ENCODE measurements at places on chromosomes 7 and 10. TPM values are rescaled to one million over a fixed set of nuclear protein-coding genes. Genes with fewer than 3 reads are reported as not detected.

DNA sequence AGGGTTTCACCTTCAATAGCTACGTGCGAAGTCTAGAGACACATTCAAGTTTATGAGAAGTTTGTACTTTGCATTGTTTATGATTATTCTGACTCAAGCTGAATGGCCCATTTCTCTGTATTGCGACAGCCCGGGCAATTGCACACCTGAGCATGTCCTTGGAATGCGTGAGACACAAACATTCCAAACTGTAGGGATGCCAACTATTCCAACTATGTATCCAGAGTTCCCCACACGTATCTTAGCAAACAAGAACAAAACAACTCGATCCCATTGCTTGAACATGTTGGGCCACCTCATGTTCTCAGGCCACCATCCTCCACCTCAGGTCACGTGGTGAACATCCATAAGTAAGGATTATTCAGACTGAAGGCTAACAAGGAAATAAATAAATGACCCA lies 51.4 kb upstream of the EGFR start:
- H3K4me3 ChIP-seq: no peak overlapping the region
- H3K27ac ChIP-seq: no peak overlapping the region
- H3K36me3 ChIP-seq: no peaks in the 10 kb centered on the region
- DNase-seq: no peak

Gene ZNF503
- 1.2 TPM for total RNA-seq

DNA sequence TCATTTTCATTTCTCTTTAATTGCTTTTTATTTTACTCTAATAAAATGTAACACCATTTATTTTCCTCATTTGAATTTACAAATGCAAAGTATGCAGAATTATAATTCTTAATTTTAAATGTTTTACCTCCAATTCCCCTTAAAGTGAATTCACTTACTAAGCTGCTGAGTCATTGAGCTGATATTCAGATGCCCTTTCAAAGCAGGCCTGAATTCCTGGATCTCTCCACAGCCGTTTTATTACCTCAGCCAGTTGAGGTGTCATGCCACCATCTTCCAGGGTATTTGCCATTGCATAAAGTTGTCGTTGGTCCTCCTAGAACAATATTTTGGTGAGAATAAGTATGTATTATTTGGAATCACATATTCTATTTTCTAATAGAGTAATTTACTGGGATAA lies 33.2 kb downstream of the GNAT3 start:
- H3K36me3 ChIP-seq: no peaks in the 10 kb centered on the region
- DNase-seq: no peak
- no peak overlapping the region for H3K4me3 ChIP-seq
- H3K4me1 ChIP-seq: no peaks in the 10 kb centered on the region
- no peak overlapping the region for H3K27ac ChIP-seq

Gene PCLO
- total RNA-seq: not detected

GRCh38 chr7:111892588-111892987 lies 313.6 kb downstream of the DOCK4 start:
- DNase-seq: no peak
- no peak overlapping the region for H3K27ac ChIP-seq
- H3K4me1 ChIP-seq: no peaks in the 10 kb centered on the region
- no peak overlapping the region for H3K4me3 ChIP-seq

Gene NPTX2
- total RNA-seq: not detected

Gene LAMB4
- not detected for total RNA-seq

DNA sequence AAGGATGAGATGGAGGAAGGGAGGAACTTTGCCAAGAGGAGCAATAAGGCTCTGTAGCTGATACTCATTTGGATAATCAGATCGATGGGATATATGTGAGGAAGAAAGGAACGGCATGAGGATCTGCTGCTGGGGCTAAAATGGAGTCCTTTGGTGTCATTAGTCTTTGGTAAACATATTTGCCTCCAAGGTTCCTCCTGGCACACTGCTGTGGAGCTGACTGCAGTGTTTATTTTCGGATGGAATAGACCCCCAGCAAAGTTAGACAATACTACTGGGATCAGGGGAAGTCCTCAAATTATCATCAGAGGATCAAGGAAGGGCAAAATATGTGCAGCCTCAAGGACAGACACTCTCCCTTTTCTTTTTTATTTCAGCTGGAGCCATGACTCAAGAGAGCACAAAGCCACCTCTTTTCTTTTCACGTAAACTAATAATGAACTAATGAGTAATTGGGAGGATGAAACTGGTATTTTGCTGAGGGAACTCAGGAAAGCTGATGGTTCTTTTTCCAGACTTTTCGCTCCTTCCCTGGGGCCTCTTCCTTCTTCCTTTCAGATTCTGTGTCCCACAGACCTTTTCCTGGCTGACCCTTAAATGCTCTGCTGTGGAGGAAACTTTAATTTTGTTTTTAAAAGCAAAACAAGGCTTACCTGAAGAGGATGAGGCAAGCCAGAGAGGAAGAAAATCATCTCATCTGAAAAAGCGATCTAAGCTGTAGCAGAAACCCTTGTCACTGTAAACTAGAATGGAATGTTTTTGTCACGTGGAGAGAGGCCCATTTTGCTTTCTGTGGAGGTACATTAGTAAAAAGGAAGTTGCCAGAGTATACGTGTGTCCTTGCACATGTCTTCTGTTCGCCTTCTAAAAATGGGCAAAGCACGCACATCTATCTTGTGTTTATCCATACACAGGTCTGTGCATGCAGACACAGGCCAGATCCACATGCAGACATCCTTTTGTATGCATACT lies 33.3 kb downstream of the LRMDA start:
- no peak for DNase-seq
- no peaks in the 10 kb centered on the region for H3K36me3 ChIP-seq
- no peaks in the 10 kb centered on the region for H3K4me1 ChIP-seq
- H3K27me3 ChIP-seq: no peaks in the 10 kb centered on the region
- no peak overlapping the region for H3K4me3 ChIP-seq

DNA sequence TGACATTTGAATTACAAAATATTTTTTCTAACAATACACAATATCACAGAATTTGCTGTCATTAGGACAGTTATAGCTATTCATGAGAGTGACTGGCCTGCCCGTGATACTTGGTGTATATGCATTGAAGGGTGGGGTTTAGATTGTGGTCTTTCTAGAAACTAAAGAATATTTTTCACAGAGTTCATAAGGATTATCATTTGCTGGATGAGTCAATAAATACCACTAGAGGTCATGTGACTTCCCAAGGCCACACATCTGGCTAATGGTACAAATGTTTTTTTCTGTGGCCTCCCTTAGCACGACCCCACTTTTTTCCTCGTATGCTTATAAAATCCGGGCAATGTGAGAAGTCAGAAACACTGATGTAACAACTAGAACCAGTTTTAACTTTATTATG lies 5.2 kb downstream of the OPTN start:
- peak; percentile 29 for DNase-seq
- H3K4me3 ChIP-seq: no peak overlapping the region
- no peaks in the 10 kb centered on the region for H3K27me3 ChIP-seq
- H3K36me3 ChIP-seq: peaks cover 16% of the 10 kb centered on the region
- H3K4me1 ChIP-seq: peaks cover 56% of the 10 kb centered on the region

DNA sequence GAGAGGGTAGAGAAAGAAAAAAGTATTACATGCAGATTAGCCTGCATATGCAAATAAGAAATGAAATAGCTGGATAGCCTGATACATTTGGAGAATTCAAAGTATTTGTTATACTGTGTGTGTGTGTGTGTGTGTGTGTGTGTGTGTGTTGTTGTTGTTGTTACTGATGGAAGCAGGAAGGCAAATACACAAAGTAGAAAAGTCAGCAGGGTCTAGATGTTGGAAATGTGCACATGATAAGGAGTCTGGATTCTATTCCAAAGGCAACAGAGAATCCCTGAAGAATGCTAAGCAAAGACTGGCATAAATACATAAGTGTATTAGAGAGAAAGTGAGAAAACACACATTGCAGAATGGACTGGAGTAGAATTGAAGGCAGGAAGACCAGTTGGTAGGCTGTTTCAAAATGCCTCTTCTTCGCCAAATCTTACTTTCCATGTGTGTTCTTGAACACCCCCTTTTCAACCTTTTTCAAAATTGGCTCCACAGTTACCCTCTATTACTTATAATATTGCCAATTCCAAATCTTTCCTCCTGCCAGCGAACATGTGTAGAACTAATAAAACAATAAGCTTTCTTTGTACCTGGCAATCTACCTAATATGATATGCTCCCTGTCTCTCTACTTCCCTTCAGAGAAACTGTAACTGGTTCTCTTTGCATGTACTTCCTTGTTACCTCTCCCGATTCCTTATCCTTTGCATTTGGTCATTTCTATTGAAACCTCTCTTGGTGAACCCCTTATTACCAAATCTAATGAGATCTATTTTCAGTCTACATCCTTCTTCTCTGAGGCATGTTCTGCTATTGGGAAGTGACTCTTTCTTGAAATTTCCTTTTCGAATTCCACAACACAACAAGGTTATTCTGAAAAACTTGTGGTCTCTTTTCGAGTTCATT lies 6.2 kb downstream of the CPED1 start:
- no peak overlapping the region for H3K27ac ChIP-seq
- H3K4me1 ChIP-seq: no peaks in the 10 kb centered on the region
- H3K27me3 ChIP-seq: peaks cover 16% of the 10 kb centered on the region
- H3K36me3 ChIP-seq: no peaks in the 10 kb centered on the region
- H3K4me3 ChIP-seq: no peak overlapping the region

DNA sequence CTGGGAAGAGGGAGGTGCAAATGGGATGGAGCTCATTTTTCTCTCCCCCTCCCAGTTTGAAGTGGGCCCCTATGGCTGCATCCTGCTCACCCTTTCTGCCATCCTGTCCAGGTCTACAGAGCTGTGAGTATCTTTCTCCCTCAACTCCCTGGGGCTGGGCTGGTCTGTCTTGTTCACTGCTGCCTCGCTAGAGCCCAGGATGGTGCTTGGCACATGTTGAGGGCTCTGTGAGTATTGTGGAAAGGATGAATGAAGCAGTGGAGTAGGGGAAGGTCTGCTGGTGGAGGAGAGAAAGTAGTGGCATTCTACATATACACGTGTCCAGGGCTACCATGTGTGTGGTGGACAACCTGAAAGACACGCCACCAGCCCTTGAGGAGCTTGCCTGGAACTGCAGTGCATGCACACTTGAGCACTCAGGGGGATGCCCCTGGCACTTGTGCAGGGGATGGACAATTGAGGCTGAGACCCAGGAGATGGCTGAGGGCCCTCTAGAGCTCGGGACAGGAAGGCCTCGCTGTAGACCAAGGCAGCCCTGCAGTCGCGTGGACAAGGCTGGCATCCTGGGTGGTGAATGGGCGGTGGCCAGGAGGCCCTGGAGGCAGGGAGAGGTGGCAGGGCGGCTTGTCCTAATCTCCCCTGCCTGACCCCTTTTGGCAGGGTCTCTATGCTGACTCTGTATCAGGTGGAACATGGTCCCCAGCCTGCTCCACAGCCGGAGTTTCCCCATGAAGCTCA lies 52.3 kb upstream of the AQP1 start:
- no peak overlapping the region for H3K4me3 ChIP-seq
- H3K36me3 ChIP-seq: no peaks in the 10 kb centered on the region
- H3K4me1 ChIP-seq: no peaks in the 10 kb centered on the region
- DNase-seq: no peak

GRCh38 chr7:41039981-41040380 lies 662.9 kb downstream of the INHBA start:
- no peak for DNase-seq
- no peak overlapping the region for H3K4me3 ChIP-seq
- H3K27me3 ChIP-seq: no peaks in the 10 kb centered on the region
- no peaks in the 10 kb centered on the region for H3K4me1 ChIP-seq
- no peaks in the 10 kb centered on the region for H3K36me3 ChIP-seq

Gene DNAH11
- total RNA-seq: 0.09 TPM

Gene ITPRID1
- total RNA-seq: not detected

Gene FAM25C
- not detected for total RNA-seq

- no peaks in the 10 kb centered on the region for H3K4me1 ChIP-seq
- no peaks in the 10 kb centered on the region for H3K36me3 ChIP-seq
- H3K27ac ChIP-seq: no peak overlapping the region
These were observed 928.5 kb upstream of the KCND2 start for GRCh38 chr7:119344466-119344865.

Gene UCN3
- not detected for total RNA-seq

Gene PLCE1
- not detected for total RNA-seq

- H3K27me3 ChIP-seq: no peaks in the 10 kb centered on the region
- H3K36me3 ChIP-seq: no peaks in the 10 kb centered on the region
- peak overlapping the region; percentile 35 for H3K4me3 ChIP-seq
- H3K27ac ChIP-seq: peak overlapping the region; percentile 15
These were observed 2.1 kb upstream of the ZMIZ1 start for GRCh38 chr10:79066411-79067240.

Gene PILRA
- 18.8 TPM for total RNA-seq

Gene CDHR3
- total RNA-seq: 12.4 TPM

GRCh38 chr10:25934621-25935139 lies 651 bp downstream of the MYO3A start:
- peak; percentile 15 for DNase-seq
- no peaks in the 10 kb centered on the region for H3K4me1 ChIP-seq
- no peaks in the 10 kb centered on the region for H3K36me3 ChIP-seq
- peak overlapping the region; percentile 29 for H3K4me3 ChIP-seq
- peaks cover 15% of the 10 kb centered on the region for H3K27me3 ChIP-seq

GRCh38 chr10:79149662-79150443 lies 81.1 kb downstream of the ZMIZ1 start:
- peak overlapping the region; percentile 29 for H3K27ac ChIP-seq
- no peak overlapping the region for H3K4me3 ChIP-seq
- no peaks in the 10 kb centered on the region for H3K36me3 ChIP-seq
- H3K4me1 ChIP-seq: peaks cover 74% of the 10 kb centered on the region
- DNase-seq: peak; percentile 36

Gene LLCFC1
- total RNA-seq: not detected
